ENCODE measurements at places on chromosomes 16 and 17.

- no peak for DNase-seq
Observed at GRCh38 chr17:31629696-31630470, 229.2 kb downstream of the COPRS start.

- peak; percentile 45 for DNase-seq
Observed at GRCh38 chr17:17641621-17642409, 39.4 kb upstream of the RAI1 start.

DNA sequence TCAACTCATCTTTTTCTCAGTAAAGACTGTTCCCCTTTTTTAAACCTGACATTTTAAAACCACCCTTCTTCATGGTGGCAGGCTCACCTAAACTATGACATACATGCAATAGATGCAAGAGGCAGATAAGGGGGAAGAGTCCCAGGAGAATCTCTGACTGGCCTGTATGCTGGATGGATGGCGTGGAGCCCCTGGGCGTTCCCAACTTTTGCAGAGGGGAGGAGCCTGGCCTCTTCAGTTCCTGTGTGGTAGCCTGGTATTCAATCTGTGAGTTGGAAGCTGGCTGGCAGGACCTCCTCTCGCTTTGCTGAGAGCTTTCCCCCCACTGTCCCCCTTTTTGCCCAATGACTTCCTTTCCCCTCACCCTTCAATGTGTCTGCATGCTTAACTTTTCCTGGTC lies 217.6 kb upstream of the CA10 start:
- no peak for DNase-seq

- DNase-seq: no peak
Observed at GRCh38 chr17:55961386-55961785, 191.9 kb upstream of the ANKFN1 start.

DNA sequence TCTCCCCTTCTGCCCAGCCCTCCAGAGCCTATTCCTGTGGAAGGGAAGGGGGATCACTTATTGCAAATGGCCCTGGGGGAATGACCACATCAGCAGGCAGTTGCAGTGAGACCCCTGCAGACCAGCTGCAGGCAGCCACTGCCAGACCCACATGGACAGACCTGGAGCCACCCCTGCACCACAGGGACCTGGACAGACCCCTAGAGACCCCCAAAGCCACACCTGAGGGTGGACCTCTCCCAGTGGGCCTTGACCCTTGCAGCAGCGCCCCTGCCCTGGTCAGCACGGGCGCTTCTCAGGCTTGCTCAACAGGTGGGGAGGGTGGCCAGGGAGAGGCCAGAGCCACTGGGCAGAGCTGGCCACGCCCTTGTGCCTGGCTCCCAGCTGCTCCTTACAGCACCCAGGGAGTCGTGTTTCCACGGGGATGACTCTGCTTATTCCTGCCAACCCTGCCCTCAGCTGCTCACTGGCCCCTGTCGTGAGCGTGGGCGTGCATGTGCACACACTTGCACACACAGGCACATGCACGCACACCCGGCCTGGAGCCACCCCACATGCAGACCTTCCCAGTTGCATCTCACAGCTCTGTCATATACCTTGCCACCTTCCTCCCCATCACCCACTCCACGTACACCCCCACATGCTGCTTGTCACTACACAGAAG lies 1.3 kb upstream of the SCN4A start:
- DNase-seq: no peak

DNA sequence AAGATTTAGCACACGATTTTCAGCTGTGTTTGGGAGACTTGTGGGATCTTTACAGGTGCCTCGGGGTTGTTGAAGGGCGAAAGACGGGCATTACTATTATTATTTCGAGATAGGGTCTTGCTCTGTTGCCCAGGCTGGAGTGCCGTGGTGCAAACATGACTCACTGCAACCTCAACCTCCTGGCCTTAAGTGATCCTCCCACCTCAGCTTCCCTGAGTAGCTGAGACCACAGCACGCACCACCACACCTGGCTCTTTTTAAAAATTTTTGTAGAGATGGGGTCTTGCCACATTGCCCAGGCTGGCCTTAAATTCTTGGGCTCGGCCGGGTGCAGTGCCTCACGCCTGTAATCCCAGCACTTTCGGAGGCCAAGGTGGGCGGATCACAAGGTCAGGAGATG lies 29.7 kb upstream of the PHB1 start:
- DNase-seq: no peak

GRCh38 chr17:81964081-81964849 lies 3.3 kb upstream of the NOTUM start:
- no peak for DNase-seq

- DNase-seq: no peak
Observed at GRCh38 chr16:20734782-20735181, 6.8 kb downstream of the THUMPD1 start.

DNA sequence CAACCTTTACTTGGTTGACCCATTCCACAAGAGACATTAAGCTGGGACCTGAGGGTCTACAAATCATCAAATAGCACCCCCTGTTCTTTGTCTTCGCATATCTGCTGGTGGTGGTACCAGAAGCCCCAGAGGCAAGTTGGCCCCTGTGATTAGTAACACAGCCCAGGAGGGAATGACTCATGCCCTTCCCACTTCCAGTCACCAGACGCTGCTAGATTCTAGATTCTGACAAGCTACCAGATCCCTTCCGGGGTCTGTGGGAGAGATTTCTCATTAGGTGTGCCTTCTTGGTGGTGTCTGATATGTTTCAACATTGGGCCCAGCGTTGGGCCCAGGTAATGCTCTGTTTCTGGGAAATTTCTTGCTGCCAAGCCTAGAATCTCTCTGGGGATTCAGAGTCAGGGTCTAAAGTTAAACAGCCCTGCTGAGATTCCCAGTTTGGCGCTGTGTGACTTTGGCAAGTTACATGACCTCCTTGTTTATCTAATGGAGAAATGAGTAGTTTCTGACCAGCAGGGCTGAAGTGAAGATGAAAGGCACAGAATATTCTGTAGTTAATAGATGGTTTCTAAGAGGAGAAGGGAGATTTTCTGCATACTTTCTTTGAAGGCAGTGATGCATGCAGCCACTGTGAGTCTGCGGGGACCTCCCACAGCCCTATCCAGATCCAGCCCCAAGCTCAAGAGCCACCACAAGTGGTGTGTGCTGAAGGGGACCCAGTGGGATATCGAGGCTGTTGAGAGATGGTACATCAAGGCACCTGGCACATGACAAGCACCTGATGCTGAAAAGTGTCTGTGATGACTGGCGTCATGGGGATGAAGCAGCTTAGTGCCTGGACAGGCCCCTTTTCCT lies 3.9 kb downstream of the TRPV2 start:
- peak; percentile 86 for DNase-seq

- no peak for DNase-seq
Observed at GRCh38 chr17:45246338-45246737, 15.6 kb downstream of the SPATA32 start.

GRCh38 chr17:77927777-77928518 lies 30.6 kb upstream of the TNRC6C start:
- DNase-seq: no peak

GRCh38 chr16:49531931-49532840 lies 158.6 kb downstream of the C16orf78 start:
- DNase-seq: no peak

Measured in COLO829 (cell line).